ENCODE measurements at places on chromosomes 13 and 19.

DNA sequence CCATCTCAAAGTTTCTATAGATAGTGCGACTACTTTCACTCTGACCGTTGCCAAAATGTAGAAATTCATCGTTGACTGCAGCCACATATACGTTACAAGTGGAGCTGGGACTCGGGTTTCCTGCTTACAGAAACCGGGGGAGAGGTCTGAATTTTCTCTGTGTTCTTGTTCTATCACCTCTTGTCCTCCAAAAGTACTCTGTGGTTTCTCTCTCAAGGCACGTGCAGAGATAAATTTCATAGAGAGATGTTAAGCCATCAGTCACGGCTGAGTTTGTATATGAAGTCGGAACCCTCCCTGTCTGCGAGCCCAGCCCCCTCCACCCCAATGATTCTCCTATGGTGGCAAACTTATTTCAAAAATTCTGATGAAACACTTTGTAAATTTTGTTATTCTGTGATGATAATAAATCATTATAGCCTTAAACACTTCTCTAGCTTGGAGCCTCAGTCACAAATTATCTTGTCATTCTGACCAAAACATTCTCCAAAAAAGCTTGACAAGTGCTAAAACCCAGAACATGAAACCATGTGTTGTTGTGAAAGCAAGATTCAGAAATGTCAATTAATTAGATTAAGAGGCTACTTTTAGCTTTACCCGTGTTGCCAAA lies 87.5 kb downstream of the TSHZ3 start:
- DNase-seq: no peak

GRCh38 chr13:23674795-23675640 lies 104.8 kb downstream of the TNFRSF19 start:
- no peak for DNase-seq

- DNase-seq: no peak
Measured at GRCh38 chr19:38020311-38020710, 113.3 kb downstream of the SIPA1L3 start.

GRCh38 chr19:34367624-34367957 lies 2.6 kb downstream of the GPI start:
- DNase-seq: no peak

DNA sequence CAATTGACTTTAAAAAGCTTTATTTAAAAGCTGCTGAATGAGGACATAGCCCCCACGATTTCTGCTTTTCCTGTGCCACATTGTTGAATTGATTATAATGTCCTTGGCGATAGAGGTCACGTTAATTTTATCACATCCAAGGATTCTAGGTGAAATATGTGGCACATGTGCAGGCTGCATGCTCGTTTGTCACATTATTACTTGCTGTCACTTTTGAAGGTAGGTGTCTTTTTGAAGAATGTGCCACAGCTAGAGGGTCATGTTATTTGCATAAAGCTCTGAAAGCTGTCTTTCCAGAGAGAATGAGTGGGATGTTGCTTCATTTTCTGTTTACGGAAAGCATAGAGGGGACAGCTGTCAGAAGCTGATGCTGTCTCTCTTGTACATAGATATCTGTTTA lies 927.6 kb upstream of the ATXN8OS start:
- no peak for DNase-seq

DNA sequence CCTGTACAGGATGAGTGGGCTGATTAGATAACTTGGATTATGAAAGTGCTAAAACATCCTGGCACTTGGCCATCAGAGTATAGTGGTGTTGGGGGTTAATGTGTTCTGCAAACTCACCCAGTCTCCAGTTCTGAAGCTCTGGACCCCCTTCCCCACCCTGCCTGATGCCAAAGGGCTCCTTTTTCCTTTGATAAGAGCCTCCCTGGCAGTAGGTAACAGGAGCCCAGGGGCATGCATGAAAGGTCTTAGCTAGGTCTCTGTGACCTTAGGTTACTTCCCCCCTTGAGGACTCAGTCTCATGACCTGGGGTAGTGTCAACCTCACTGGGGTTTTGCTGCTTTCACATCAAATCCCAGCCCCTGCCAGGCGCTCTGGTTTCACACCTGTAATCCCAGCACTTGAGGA lies 2.5 kb downstream of the RPS28 start:
- DNase-seq: no peak

DNA sequence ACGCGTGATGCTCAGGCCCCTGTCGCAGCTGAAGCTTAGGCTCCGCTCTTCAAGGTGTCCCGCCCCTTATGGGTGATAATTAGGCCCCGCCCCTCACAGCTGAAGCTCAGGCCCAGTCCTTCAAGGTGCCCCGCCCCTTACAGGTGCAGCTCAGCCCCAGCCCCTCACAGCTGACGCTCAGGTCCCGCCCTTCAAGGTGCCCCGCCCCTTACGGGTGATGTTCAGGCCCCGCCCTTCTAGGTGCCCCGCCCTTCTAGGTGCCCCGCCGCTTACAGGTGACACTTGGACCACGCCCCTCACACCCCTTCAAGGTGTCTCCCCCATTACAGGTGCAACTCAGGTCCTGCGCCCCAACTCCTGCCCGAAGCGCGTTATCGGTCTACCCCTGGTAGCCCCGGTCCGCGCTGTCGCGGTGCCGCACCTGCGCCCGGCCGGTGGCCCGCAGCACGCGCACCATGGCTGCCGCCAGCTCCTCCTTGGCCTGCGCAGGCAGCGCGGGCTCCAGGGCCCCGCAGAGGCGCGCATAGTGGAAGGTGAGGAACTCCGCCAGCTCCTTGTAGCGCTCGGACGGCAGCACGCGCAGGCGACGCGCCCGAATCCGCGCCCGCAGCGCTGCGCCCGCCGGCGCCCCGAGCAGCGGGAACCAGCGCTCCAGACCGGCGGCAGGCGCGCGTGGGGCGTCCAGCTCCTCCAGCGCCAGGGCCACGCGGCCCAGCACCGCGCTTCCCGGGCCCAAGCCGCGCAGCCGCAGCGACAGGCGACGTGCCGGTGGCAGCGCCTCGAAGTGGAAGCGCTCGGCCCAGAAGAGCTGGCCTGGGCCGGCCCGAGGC lies 7.3 kb downstream of the RASAL3 start:
- no peak for DNase-seq

- no peak for DNase-seq
Measured at GRCh38 chr13:26007261-26008125, 44.3 kb downstream of the SHISA2 start.
